MCF 10A (cell line): ENCODE measurements at places on chromosomes 2 and 18. TPM values are rescaled to one million over a fixed set of nuclear protein-coding genes. Genes with fewer than 3 reads are reported as not detected.

DNA sequence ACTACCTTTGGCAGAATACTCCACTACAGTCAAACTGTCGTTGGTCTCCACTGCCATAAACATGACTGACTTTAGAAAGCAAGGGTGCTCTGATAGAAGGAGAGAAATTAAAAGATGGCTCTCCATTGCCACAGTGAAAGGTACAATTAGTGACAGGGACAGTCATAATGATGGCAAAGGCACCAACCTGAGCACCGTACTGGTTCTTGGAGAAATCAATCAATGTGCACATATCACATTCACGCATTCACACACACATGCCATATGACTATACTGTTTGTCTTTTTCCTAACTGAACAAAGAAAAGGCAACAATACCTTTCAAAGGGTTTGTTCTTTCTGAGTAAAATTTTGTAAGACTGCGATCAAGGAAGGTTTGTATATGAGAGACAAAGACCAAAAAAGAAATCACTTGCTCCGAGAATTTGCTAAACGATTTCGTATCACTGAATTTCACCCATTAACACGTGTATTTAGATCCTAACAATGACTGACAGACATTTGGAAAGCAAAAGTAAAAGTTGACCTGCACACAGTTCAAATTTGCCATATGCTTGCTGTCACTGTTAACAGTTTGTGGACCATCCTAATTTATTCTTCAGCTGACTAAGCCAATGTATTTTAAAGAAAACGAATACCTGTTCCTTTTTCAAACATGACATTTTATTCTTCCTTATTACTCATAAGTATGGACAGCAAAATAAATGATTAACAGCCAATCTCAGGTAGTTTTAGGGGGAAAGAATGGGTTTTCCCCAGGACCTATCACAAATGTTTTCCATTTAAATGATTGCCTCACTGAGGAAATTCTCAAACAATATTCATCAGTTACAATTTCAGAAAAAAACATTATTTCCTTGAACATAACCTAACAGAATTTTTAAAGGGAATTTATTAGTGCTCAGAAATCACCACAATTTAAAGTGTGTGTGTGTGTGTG, 644.4 kb downstream of the ZEB2 start:
- no peak overlapping the region for H3K4me3 ChIP-seq
- no peaks in the 10 kb centered on the region for H3K27me3 ChIP-seq
- H3K27ac ChIP-seq = no peak overlapping the region
- DNase-seq = no peak

DNA sequence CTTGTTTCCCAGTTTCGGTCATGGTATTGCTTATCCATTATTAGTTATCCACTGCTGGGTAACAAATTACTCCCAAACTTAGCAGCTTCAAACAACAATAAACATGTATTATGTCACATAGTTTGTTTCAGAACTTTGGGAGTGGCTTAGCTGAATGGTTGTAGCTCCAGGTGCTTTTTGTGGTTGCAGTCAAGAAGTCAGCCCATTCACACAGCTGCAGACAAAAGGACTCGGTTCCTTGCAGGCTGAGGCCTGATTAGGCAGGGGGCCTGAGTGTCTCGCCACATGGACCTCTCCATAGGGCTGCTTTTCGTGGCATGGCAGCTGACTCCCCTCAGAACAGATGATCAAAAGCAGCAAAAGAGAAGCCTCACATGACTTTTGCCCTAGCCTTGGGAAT, 58.2 kb upstream of the ITGA4 start:
- no peak overlapping the region for H3K4me3 ChIP-seq
- no peak for DNase-seq
- no peaks in the 10 kb centered on the region for H3K36me3 ChIP-seq
- H3K27me3 ChIP-seq = no peaks in the 10 kb centered on the region
- no peak overlapping the region for H3K27ac ChIP-seq

DNA sequence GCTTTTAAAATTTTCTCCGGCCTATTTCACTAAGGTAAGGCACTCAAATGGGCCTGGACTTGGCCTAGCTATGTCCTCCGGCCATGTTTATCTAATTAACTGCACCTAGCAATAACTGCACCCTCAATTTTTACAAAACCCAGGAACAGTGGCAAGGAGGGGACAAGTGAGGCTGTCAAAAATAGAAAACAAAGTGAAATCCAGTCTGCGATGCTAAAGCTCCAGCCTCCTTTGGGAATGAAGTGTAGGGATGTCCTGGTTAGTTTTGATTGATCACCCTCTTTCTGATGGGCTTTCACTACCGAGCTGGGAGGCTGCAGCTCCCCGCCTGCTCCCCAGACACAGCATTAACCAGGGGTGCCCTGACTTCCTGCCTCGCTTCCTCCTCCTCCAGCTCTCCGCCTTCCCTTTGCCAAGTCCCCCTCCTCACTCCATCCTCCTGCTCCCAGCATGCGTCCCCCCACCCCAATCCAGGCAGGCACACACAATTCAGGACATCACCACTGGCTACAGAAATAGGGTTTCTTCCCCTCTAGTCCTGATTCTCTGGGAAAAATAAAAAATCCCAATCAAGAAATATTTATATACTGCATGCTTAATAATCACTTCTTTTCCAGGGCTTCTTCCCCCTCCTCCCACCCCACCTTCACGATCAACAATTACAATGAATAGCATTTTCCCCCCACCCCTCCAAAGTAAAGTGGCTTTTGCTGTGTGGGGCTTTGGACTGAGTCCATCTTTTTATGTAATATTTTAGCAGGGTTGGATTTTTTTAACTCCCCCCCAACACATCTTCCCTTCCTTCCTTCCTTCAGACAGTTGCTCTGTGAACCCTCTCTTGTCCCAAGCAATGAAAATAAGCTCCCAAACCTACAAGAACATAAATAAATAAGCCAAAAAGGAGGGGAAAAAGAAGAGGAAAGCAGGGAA, 3.3 kb upstream of the POU3F3 start:
- peaks cover 86% of the 10 kb centered on the region for H3K27me3 ChIP-seq
- H3K4me1 ChIP-seq = peaks cover 20% of the 10 kb centered on the region
- H3K4me3 ChIP-seq = no peak overlapping the region
- DNase-seq = no peak

EN1 gene
- not detected in 2 replicates for total RNA-seq

- peaks cover 8% of the 10 kb centered on the region for H3K4me1 ChIP-seq
- H3K36me3 ChIP-seq = no peaks in the 10 kb centered on the region
- DNase-seq = peak; percentile 33
- no peak overlapping the region for H3K4me3 ChIP-seq
- H3K27me3 ChIP-seq = no peaks in the 10 kb centered on the region
- no peak overlapping the region for H3K27ac ChIP-seq
These were observed 367.0 kb downstream of the NR4A2 start for GRCh38 chr2:155965415-155966063.

- H3K27me3 ChIP-seq = no peaks in the 10 kb centered on the region
- no peak overlapping the region for H3K4me3 ChIP-seq
- DNase-seq = no peak
- peaks cover 5% of the 10 kb centered on the region for H3K4me1 ChIP-seq
- peaks cover 6% of the 10 kb centered on the region for H3K36me3 ChIP-seq
These were observed 157.0 kb downstream of the BARD1 start for GRCh38 chr2:214652473-214652872.

- no peak for DNase-seq
- H3K27me3 ChIP-seq = no peaks in the 10 kb centered on the region
- H3K4me1 ChIP-seq = peaks cover 8% of the 10 kb centered on the region
- no peak overlapping the region for H3K27ac ChIP-seq
- no peak overlapping the region for H3K4me3 ChIP-seq
These were observed 19.1 kb downstream of the MRPS9 start for GRCh38 chr2:105057005-105057404.

ACMSD gene
- not detected in 2 replicates for total RNA-seq

OSBPL1A gene
- 14.8 and 21.5 TPM in 2 replicates for total RNA-seq

FOXI3 gene
- not detected in 2 replicates for total RNA-seq

CD28 gene
- total RNA-seq = not detected in 2 replicates
